ENCODE measurements at places on chromosomes 13 and 19. TPM values are rescaled to one million over a fixed set of nuclear protein-coding genes. Genes with fewer than 3 reads are reported as not detected.

TMEM86B gene
- 1.2 TPM for total RNA-seq

ZNF333 gene
- total RNA-seq, result 6.0 TPM

PCDH9 gene
- 0.05 TPM for total RNA-seq

- DNase-seq, result no peak
These were observed 8.5 kb upstream of the LSR start for GRCh38 chr19:35240327-35240726.

GRCh38 chr13:95614641-95615245 lies 29.8 kb downstream of the DZIP1 start:
- DNase-seq, result no peak

DNA sequence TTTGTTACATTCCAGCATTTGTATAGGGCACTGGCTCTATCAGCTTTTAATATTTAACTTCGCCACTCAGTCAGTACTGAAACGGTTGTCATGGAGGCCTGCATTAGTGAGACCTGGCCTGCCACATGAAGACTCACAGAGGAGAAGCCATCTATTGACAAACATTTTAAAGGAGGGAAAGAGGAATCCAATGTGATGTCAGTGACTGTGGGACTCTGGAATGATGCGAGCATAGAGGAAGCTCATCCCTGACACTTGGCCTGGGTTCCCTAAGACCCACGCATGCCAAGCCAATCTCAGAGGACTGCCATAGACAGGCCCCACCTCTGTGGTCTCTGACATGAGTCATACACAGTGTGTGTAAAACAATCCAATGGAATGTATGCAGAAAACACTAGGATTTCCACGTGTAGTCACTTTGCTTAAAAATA lies 7.9 kb upstream of the DPY19L3 start:
- peak; percentile 72 for DNase-seq

DNA sequence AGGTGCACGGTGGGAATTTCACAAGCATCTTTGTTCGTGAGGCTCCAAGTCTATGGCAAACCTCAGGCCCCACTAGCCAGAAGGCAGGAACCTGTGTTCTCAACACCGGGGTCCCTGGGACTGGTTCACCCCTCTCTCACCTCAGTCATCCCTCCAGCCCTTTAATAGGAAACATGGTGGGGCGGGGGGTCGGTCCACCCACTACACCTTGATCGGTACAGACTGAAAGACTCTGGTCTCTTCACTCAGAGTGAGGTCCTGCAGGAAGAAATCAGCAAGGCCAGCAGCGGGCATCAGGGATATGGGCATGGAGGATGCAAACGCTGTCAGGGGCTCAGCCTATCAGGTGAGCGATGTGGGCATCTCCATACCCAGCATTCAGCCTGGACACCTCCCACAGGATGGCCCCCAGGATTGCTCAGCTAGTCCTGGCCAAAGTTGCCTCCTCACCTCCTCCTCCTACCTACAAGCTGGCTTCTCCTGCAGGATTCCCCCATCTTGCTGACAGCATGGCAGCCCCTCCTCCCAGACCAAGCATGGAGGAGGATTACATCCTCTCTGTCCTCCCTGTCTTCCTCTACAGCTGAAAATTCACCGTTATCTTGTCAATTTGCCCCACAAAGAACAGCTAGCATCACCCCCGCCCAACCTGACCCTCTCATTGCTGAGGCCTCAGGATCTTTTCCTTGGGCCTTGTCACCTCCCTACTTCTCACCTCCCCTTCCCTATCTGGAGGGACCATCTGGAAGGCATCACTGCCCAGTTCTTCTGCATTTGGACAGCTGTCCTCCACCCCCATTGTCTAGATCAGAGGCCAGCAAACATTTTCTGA lies 37.3 kb upstream of the CD33 start:
- no peak for DNase-seq

DNA sequence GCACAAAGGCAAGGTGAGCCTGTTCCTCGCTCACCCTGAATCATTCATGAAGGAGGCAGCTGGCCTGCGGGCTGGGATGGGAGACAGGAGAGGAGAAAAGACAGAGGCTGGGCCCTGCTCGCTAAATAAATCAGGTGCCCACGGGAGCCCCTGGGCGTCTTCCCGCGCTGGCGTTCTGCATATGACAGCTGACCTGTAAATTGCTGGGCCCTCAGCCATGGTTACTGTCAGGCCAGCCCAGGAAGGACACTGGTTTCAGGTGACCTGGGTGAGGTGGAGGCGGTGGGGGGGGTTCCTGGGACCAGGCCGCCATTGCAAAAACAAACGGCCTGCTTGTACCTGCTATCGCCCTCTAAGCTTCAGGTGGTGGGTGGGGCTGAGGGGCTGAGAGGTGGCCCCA lies 3.4 kb upstream of the PTBP1 start:
- DNase-seq, result no peak

DNA sequence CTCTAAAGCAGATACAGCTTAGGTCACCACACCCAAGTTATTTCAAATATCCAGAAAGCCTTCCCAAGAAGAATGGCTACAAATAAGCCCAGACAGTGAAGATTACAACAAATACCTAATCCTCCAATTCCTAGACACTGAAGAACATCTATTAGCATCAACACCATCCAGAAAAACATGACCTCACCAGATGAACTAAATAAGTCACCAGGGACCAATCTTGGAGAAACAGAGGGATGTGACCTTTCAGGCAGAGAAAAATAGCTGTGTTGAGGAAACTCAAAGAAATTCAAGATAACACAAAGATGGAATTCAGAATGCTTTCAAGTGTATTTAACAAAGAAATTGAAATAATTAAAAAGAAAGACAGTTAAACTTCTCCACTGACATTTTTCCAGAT lies 15.0 kb upstream of the CLC start:
- DNase-seq, result no peak

- no peak for DNase-seq
These were observed 9.3 kb downstream of the GSK3A start for GRCh38 chr19:42233106-42233505.

DNA sequence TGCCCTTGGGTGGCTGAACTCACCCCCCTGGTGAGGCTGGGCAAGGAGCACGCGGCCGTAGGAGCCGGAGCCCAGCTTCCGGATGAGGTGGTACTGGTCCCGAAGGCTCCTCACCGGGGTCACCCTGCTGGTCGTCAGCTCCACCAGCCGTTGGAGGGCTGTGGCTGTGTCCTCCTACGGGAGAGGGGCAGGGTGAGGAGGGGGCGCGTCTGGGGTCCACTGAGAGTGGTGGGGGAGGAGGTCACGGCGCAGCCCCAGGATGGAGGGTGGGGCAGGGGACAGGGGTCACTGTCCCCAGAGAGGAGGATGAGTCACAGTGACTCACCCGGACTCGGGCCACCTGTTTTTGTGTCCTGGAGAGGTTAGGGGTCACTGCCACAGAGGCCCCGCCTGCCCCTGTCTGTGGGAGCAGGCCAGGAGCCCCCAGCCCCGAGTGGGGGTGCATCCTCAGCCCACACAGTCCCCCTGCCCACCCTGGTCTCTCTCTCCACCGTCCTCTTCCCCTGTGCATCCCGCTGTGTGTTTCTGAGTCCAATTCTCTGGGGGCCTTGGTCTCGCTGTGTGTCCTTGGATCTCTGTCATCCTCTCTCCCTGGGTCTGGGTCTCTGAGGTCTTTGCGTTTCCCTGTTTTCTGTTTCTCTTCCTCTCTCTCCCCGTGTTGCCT lies 435 bp downstream of the SBK3 start:
- no peak for DNase-seq

GRCh38 chr13:82681535-82681934 lies 1200.7 kb downstream of the SLITRK1 start:
- no peak for DNase-seq

GRCh38 chr13:51704399-51705313 lies 99.3 kb downstream of the DHRS12 start:
- DNase-seq, result no peak
